ENCODE measurements at places on chromosomes 2 and 18. TPM values are rescaled to one million over a fixed set of nuclear protein-coding genes. Genes with fewer than 3 reads are reported as not detected.

Gene RNU2-63P
- total RNA-seq: not detected

Gene SLC11A1
- total RNA-seq: 126 TPM

Gene PRKAG3
- not detected for total RNA-seq

Gene NCKAP1
- total RNA-seq: 8.8 TPM

Gene SNTG2
- 1.5 TPM for total RNA-seq

Gene OXER1
- total RNA-seq: 0.63 TPM

Gene NYAP2
- total RNA-seq: 0.10 TPM

Gene RFX8
- total RNA-seq: 0.21 TPM

Gene MYO5B
- under 0.01 TPM for total RNA-seq

Gene STAT4
- 163 TPM for total RNA-seq

Gene OR6B3
- total RNA-seq: not detected

Gene TMEM37
- total RNA-seq: not detected

Gene IL1F10
- not detected for total RNA-seq

Gene TLX2
- total RNA-seq: 0.10 TPM

Gene CPO
- total RNA-seq: 0.21 TPM

Gene MRPS5
- 14.5 TPM for total RNA-seq

Gene POTEJ
- total RNA-seq: not detected

Gene MAIP1
- 50.9 TPM for total RNA-seq

Gene SCN7A
- total RNA-seq: under 0.01 TPM

Gene TEX44
- not detected for total RNA-seq

Gene CD8A
- total RNA-seq: 25.6 TPM

Gene RGPD4
- 0.10 TPM for total RNA-seq

Gene OTOS
- total RNA-seq: not detected

Gene ODC1
- total RNA-seq: 163 TPM

Gene GPR45
- not detected for total RNA-seq
